Transverse colon (tissue), 4 donors: ENCODE measurements at places on chromosomes 2 and 18. TPM values are rescaled to one million over a fixed set of nuclear protein-coding genes. Genes with fewer than 3 reads are reported as not detected.

GRCh38 chr18:76441002-76441667 is 53.9 kb downstream of the ZNF516 start:
- no peak overlapping the region for H3K4me3 ChIP-seq
- no peaks in the 10 kb centered on the region for H3K36me3 ChIP-seq
- no peak overlapping the region for H3K27ac ChIP-seq
- DNase-seq, result no peak
- H3K4me1 ChIP-seq, result peaks cover 24% of the 10 kb centered on the region
- no peaks in the 10 kb centered on the region for H3K27me3 ChIP-seq

DNA sequence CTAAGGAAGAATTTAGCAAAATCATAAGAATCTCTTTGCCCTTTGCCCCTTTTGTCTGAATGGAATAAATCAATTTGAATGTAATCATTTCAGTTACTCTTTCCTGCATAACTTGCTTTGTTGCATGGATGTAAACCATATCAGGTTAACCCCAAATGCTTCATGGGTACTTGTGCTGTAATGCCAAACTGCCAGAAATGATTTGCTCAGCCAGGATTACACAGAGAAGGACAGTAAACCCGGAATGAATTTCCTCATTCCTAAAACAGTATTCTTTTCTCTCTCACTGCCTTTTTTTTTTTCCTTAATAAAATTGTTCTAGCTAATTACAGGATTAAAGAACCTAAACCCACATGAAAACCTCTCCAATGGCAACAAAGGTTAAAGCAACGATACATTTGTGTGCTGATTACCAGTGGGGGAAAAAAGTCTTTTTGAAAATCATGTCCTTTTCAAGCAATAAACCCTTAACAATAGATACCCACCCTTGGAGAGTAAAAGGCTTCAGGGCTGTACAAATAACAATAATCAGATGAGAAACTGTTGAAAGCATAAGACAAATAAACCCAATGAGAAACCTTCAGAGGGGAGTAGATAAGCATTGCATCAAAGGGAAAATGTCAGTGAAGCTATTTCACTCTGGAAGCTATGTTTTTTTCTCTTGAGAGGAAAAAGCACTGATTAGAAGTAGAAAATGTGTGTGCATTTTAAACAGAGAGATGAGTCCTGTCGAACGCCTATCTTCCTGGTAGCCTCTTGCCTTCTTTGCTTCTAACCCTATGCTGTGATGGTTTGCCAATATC is 275.3 kb downstream of the CDH2 start:
- H3K4me1 ChIP-seq, result no peaks in the 10 kb centered on the region
- no peaks in the 10 kb centered on the region for H3K36me3 ChIP-seq
- no peak overlapping the region for H3K27ac ChIP-seq
- H3K27me3 ChIP-seq, result no peaks in the 10 kb centered on the region

- H3K36me3 ChIP-seq, result no peaks in the 10 kb centered on the region
- H3K27me3 ChIP-seq, result no peaks in the 10 kb centered on the region
- DNase-seq, result no peak
Measured at GRCh38 chr2:67255933-67256615, 141.1 kb upstream of the ETAA1 start.

DNA sequence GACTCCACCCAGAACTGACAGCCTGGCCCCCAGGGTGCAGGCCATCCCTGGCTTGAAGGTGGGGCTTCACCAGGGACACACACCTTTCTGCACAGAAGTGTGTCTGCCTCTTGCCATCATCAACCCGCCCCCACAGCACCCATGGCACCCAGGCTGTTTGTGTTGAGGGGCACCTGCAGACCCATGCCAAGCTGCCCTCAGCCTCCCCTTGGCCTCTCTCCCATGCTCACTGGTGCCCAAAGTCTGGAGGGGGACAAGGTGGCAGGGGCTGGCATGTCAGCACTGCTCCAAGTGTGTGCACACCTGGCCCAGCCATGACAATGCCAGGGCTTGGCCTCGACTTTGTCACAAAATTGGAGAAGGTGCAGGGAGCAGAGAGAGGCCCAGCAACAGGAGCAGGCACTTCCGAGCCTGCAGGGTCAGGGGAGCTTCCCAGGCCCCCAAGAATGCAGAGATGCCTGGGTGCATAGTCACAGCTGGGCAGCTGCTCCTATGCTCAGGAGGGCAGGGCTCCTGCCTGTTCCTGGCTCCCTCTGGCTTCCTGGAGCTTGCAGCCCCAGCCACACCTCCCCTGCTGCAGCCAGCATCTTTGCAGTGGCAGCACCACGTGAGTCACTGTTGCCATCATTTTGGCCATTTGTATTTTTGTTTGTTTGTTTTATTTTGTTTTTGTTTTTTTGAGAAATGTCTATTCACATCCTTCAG is 280.6 kb upstream of the UBE2E3 start:
- H3K36me3 ChIP-seq, result no peaks in the 10 kb centered on the region
- no peak overlapping the region for H3K4me3 ChIP-seq
- no peak for DNase-seq

- peaks cover 47% of the 10 kb centered on the region for H3K27me3 ChIP-seq
- no peak overlapping the region for H3K27ac ChIP-seq
- H3K36me3 ChIP-seq, result no peaks in the 10 kb centered on the region
- no peak overlapping the region for H3K4me3 ChIP-seq
- no peak for DNase-seq
Measured at GRCh38 chr2:39663187-39663930, 2.4 kb upstream of the TMEM178A start.

Gene CD8B2
- not detected for total RNA-seq

- no peak for DNase-seq
- H3K4me1 ChIP-seq, result peaks cover 13% of the 10 kb centered on the region
- H3K27ac ChIP-seq, result no peak overlapping the region
Measured at GRCh38 chr2:69578198-69578540, 65.4 kb downstream of the AAK1 start.

Gene NGEF
- total RNA-seq, result 46.1 TPM

DNA sequence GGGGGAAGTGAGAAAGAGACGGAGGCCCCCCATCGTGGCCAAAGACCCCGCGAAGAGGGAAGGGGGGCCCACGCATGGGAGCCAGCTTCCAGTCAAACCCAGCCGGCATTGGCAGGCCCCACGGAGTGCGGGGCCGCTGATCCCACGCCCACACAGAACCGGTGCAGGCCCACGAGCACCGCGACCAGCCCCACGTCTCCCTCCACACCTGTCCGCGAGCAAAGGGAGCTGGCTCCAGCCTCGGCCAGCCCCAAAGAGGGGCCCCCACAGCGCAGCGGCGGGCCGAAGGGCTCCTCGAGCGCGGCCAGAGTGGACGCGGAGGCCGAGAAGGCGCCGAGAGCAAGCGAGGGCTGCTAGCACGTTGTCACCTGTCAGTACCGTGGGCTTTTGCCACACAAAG is 125.0 kb upstream of the TWIST2 start:
- no peak overlapping the region for H3K4me3 ChIP-seq
- no peak for DNase-seq
- H3K27ac ChIP-seq, result no peak overlapping the region
- no peaks in the 10 kb centered on the region for H3K36me3 ChIP-seq

DNA sequence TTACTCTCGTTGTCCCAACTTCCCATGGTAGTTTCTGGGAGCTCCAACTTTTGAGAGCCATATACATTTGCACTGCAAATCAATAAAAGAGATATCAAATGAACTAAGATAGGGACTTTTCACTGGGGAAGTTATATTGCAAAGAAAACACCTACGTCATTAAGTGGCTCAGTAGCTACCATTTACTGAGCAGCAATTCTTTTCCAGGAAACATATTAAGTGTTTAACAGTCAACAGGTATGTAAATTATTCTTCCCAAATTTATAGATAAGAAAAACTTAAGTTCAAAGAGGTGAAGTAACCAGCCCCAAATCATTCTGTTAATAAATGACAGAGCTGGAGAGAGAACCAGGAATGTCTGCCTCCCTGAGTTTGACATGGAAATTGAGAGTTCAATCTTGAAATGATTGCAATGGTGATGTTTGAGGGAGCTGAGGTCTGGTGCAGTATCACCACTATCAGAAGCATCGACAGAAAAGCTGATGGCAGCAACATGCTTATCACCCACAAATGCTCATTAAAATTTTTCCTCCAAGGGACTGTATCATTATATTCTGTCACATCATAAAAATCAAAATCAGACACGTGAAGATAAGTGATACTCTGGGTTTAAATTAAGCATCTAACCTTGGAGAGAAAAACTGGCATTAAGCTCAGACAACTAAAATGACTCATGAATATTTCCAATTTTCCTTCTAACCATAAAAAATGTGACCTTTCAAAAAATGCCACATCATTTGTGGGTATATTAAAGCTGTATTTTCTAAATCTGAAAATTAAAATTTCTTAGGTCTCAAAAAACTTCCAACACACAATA is 43.4 kb downstream of the GAREM1 start:
- no peak overlapping the region for H3K27ac ChIP-seq
- no peaks in the 10 kb centered on the region for H3K4me1 ChIP-seq
- DNase-seq, result no peak
- no peaks in the 10 kb centered on the region for H3K36me3 ChIP-seq
- no peaks in the 10 kb centered on the region for H3K27me3 ChIP-seq
- no peak overlapping the region for H3K4me3 ChIP-seq

Gene ANKRD53
- 1.7 TPM for total RNA-seq
